ENCODE measurements at places on chromosomes 7 and 10.

DNA sequence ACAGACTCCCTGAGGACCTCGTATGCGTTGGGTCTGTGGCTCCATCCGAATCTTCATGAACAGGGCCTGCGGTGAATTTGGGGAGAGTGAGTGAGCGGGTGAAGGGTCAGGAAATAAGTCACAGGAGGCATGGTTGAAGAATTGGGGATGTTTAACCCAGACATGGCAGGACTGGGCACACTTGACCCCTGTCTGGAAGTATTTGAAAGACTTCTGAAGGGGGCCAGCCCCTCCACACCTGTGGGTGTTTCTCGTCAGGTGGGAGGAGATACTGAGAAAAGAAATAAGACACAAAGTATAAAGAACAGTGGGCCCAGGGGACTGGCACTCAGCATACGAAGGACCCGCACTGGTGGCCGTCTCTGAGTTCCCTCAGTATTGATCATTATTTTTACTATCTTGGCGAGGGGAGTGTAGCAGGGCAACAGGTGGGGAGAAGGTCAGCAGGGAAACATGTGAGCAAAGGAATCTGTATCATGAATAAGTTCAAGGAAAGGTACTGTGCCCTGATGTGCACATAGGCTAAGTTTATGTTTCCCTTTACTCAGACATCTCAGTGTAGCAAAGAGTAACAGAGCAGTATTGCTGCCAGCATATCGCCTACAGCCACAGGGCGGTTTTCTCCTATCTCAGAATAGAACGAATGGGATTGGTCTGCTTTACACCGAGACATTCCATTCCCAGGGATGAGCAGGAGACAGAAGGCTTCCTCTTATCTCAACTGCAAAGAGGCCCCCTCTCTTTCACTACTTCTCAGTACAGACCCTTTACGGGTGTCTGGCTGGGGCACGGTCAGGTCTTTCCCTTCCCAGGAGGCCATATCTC is 38.2 kb upstream of the PFKFB3 start:
- no peak for ATAC-seq

GRCh38 chr10:112122827-112123226 is 60.7 kb downstream of the GPAM start:
- ATAC-seq, result no peak

GRCh38 chr10:93566435-93567276 is at the start of gene FFAR4:
Gene FFAR4 (plus strand): TSS chr10:93566665. CDS start chr10:93566721, 56 bp downstream.
- peak; percentile 62 for ATAC-seq

- no peak for ATAC-seq
These were observed 1377.4 kb downstream of the XPNPEP1 start for GRCh38 chr10:108545921-108546320.

- no peak for ATAC-seq
These were observed 35.2 kb downstream of the RNF133 start for GRCh38 chr7:122663733-122664132.

GRCh38 chr7:25949736-25950487 is 202.1 kb upstream of the NFE2L3 start:
- peak; percentile 5 for ATAC-seq

DNA sequence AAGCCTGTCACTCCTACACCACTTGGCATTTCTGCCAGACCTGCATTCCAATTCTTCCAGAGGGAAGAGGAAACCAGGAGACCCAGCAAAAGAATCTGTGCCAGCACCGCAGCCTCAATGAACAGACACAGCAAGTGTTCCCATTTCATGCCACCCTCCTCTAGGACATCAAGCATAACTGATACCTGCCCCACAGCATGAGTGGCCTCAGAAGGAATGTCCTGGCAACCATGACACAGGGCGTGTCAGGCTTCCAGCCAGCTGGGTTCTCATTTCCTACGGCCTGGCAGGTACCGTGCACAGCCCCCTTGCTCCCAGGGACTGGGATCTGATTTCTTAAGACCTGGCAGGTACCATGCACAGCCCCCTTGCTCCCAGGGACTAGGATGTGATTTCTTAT is 7.8 kb downstream of the MAD1L1 start:
- no peak for ATAC-seq

DNA sequence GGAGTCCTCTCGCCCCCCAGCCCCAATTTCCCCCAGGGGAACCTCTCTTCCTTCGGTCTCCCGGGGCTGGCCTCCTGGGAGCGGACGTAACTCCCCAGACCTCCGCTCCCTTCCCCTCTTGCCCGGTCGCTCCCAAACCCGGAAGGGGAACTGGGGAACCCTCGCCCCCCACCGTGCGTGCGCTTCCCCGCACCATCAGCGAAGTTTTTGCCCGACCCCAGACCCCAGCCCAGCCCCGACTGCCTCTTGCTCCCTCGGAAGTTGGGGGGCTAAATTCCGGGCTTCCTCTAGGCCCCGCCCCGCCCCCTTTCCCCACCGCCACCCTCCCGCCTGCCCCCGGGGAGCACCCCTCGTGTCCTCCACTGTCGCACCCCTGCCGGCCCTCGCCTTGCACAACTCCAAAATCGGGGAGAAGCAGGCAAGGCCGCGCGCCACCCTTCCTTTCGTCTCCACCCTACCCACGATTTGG is 436 bp downstream of the GNB2 start:
- ATAC-seq, result no peak

- no peak for ATAC-seq
These were observed 29.8 kb upstream of the ING3 start for GRCh38 chr7:120920591-120921274.

GRCh38 chr10:131815266-131816156 is 85.3 kb upstream of the PPP2R2D start:
- no peak for ATAC-seq

DNA sequence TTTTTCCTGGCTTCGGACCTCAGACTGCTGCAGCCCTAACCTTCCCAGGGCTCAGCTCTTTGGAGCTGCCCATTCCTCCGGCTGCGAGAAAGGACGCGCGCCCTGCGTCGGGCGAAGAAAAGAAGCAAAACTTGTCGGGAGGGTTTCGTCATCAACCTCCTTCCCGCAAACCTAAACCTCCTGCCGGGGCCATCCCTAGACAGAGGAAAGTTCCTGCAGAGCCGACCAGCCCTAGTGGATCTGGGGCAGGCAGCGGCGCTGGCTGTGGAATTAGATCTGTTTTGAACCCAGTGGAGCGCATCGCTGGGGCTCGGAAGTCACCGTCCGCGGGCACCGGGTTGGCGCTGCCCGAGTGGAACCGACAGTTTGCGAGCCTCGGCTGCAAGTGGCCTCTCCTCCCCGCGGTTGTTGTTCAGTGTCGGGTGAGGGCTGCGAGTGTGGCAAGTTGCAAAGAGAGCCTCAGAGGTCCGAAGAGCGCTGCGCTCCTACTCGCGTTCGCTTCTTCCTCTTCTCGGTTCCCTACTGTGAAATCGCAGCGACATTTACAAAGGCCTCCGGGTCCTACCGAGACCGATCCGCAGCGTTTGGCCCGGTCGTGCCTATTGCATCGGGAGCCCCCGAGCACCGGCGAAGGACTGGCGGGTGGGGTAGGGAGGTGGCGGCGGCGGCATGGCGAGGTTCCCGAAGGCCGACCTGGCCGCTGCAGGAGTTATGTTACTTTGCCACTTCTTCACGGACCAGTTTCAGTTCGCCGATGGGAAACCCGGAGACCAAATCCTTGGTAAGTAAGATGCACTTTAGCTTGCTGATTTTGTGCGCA is at the start of gene PLXDC2:
TSS of gene PLXDC2 (plus strand) at position 22 of the 820 bp plus-strand sequence.
- peak; percentile 48 for ATAC-seq

- ATAC-seq, result no peak
These were observed 49.0 kb downstream of the YKT6 start for GRCh38 chr7:44249639-44250234.

- no peak for ATAC-seq
These were observed 99.8 kb downstream of the JCAD start for GRCh38 chr10:29959586-29959985.

DNA sequence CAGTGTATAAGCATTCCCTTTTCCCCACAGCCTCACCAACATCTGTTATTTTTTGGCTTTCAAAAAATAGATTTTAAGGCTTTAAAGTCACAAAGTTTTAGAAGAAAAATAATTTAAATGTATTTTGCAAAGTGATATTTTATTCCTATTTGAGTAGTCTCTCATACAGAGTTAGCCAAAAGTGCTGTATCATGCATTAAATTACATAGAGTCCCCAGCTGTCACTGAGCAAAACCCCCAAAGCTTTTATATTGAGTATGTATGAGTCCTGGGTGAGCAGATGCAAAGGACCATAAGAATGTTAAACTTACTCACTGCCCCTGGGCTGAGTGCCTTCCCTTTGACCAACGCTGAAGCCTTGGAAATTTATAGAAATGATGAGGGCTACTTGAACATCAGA is 70.4 kb upstream of the PTN start:
- ATAC-seq, result no peak

DNA sequence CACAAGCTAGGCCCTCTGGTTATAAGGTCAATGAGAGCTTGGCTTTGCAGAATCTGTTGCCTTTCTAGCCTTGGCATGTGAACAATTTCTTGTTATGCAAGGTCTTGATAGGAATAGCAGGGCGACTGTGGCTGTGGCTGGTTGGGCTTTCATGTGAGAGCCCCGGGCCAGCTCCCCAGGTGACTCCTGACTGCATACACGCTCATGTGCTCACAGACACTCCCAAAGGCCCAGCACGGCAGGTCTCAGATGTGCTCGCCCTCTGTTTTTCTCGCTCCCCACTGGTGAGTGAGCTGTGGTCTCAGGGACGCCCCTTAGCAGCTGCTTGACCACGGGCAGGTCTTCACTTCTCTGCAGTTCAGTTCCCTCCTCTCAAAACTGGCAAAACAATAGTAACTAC is 37.1 kb upstream of the ZNF32 start:
- ATAC-seq, result no peak

DNA sequence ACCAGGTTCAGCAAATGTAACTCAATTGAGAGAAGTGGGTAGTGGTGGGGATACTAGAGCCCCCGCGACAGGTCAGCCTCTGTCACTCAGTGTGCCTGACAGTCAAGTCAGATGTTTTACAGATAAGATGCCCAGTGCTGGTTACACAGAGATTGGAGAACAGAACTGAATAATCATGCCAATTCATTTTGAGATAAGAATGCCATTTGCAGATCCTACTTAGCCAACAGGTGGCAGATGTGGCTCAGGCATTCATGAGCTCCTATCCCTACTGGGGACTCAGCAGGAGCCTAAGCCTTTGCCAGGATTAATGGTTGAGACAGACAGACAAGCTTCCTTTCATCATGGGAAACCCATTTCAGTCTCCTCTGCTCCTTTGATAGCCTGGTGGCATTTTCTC is 137.8 kb downstream of the MAPK8 start:
- no peak for ATAC-seq

- ATAC-seq, result peak; percentile 9
These were observed 136.7 kb downstream of the KIF20B start for GRCh38 chr10:89838044-89838615.

DNA sequence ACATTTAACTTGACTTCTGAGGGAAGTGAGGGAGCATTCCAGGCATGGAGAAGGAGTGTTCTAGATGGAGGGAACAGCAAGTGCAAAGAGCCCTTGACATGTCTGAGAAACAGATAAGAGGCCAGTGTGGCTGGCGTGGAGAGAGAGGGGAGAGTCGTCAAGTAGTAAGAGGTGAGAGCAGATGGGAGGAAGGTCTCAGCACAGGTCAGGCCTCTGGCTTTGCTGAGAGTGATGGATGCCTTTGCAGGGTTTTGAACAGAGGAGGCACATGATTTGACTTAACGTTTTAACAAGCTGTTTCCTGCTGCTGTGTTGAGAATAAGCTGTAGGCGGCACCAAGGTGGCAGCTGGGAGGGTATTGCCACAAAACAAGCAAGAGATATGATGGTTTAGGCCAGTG is 97.2 kb downstream of the KAT6B start:
- ATAC-seq, result no peak

DNA sequence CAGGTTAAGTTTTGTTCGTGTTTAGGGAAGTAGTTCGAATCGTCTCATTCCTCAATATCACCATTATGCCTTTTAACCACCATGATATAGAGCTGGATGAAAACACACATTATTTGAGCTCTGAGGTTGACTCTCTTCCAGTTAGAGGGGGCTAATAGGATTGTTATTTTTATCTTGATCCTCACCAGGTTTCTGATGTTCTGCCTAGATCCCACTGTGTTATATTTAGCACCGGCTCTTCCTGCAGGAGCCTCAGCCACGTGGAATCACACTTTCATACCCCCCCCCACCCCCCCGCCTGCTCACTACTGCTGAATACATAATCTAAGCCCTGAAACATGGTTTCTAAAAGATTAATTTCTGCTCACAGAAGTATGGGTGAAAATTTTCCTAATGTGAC is 88.3 kb downstream of the NRCAM start:
- peak; percentile 16 for ATAC-seq

DNA sequence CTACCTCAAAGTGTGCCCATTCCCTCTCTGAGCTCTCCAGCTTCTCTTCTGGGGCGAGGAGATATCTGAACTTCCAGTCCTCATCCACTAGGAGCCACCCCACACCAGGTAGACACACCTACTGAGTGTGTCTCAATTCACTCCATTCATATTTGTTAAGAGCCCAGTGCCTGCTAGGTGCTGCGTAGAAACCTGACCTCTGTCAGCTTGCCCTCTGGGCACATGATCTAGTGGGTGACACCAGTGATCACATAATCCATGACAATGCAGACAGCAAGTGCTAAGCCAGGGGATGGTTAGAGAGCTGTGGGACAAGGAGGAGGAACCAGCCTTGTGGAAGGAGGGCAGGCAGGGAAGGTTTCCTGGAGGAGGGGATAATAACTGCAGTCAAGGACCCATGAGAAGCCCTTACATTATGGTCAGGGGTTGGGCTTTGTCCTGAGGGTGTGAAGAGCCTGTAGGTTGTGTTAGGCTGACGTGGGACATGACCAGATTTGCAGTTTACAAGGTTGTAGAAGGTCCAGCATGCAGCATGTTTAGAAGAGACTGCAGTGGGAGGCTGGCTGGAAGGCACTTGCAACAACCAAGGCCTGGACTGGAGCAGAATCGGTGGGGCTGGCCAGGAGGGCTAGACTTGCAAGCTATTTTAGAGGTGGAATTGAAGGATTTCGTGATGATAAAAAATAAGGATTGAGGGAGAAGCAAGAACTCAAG is 81.8 kb downstream of the COL13A1 start:
- peak; percentile 26 for ATAC-seq

GRCh38 chr10:125266966-125267365 is 106.6 kb upstream of the CTBP2 start:
- ATAC-seq, result no peak

- no peak for ATAC-seq
These were observed 129.7 kb upstream of the COBL start for GRCh38 chr7:51446356-51446755.

GRCh38 chr7:11256501-11256900 is 282.8 kb downstream of the PHF14 start:
- ATAC-seq, result no peak

GRCh38 chr7:33873981-33874750 is 31.2 kb upstream of the BMPER start:
- ATAC-seq, result no peak

DNA sequence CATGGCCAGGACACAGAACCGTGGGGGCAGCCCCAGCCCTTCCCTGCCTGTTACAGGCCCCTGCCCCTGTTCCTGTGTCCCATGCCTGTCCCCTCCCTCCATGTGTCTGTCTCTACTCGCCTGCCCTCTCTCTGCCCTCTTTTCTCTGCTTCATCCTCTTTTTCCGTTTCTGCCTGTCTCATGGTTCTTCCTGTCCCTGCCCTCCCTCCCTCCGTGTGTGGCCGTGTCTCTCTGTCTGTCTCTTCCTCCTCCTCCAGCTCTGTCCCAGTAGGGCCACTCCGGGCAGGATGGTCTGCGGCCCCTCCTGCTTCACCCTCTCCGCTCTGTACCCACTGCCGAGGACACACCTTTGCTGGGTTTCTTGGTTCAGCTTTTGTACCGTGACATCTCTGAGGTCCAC is 137.4 kb downstream of the FAM53B start:
- ATAC-seq, result no peak

- no peak for ATAC-seq
These were observed 56.0 kb upstream of the CTTNBP2 start for GRCh38 chr7:117929237-117929636.

All from motor neuron (in vitro differentiated cells).